ENCODE measurements at places on chromosomes 6 and 20.

DNA sequence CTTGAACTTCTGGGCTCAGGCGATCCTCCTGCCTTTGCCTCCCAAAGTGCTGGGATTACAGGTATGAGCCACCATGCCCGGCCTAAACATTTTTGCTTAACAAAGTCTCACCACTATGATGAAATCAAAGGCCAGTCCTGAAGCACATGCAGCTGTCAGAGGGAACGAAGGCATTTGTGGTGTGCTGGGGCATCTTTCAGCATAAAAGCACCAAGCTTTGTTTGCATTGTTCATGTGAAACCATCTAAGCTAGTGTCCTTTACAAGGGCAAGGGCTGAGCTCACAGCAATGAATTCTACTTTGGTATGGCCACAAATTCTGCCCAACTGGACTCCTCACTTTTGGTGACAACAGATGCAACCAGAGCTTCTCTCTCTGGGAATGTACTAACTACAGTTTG, 66.8 kb downstream of the ZFP64 start:
- H3K27ac ChIP-seq: no peak overlapping the region
- DNase-seq: no peak
- no peaks in the 10 kb centered on the region for H3K27me3 ChIP-seq
- no peak overlapping the region for H3K4me3 ChIP-seq
- H3K4me1 ChIP-seq: no peaks in the 10 kb centered on the region

DNA sequence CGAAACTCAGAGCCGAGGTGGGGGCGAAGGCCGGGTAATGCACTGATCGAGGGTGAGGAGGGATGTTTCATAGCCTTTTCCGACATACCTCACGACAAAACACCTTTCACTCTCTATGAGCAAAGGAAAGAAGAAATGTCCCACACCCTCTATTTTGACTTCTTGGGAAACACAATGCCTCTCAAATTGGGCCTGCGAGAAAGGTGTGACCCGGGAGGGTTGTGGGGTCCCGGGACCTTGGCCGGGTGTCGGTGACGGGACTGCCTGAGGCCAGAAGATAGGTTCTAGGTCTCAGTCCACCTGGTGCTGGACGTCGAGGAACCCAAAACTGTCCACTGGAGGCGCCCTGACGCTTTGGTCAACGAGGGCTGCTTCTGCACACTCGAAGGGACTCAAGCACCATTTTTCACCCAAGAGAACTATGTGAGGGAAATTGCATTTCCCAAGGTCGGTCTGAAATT, 41.1 kb upstream of the OSTM1 start:
- peaks cover 49% of the 10 kb centered on the region for H3K4me1 ChIP-seq
- peak overlapping the region; percentile 23 for H3K4me3 ChIP-seq
- no peak overlapping the region for H3K27ac ChIP-seq
- DNase-seq: no peak

GRCh38 chr20:10371467-10371866, 62.6 kb downstream of the MKKS start:
- no peak for DNase-seq
- no peak overlapping the region for H3K4me3 ChIP-seq
- no peaks in the 10 kb centered on the region for H3K36me3 ChIP-seq
- H3K4me1 ChIP-seq: no peaks in the 10 kb centered on the region
- H3K27ac ChIP-seq: no peak overlapping the region
- no peaks in the 10 kb centered on the region for H3K27me3 ChIP-seq

DNA sequence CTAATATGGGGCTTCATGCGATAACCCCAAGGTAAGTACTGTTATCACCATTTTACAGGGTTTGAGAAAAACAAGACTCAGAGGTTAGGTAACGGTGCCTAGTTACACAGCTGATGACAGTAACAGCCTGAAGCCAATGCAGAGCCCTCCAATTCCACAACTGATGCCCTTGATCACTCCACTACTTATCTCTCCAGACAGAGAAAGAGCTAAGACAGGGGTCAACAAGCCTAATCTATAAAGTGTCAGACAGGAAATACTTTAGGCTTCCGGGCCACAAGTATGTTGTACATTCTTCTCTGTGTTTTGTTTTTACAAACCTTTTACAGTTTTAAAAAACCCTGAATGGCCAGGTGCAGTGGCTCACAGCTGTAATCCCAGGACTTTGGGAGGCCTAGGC, 50.9 kb downstream of the MAP7 start:
- DNase-seq: no peak
- H3K4me1 ChIP-seq: no peaks in the 10 kb centered on the region
- H3K36me3 ChIP-seq: no peaks in the 10 kb centered on the region
- no peak overlapping the region for H3K4me3 ChIP-seq

DNA sequence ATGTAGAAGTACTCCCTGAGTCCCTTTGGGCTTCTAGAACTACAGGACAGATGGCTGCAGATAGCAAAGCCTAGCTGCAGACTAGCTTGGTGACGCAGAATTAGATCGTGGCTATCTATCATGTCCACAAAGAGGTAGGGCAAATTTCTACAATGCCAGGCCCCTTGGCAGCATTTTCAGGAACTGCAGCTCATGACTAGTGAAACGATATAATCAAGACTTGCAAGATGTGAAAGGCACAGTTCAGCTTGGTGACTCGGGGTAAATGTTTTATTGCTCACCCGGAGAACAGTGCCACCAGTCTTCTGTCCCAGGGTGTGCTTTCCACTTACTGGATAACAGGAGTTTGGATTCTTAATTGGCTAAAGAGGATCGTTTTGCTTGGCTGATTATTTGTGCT, 108.7 kb upstream of the LY86 start:
- no peak for DNase-seq
- no peak overlapping the region for H3K4me3 ChIP-seq
- H3K27ac ChIP-seq: no peak overlapping the region
- H3K27me3 ChIP-seq: no peaks in the 10 kb centered on the region
- no peaks in the 10 kb centered on the region for H3K4me1 ChIP-seq
- no peaks in the 10 kb centered on the region for H3K36me3 ChIP-seq
